AML-193 (cell line): ENCODE measurements at places on chromosomes 3 and 15.

GRCh38 chr3:46162975-46163555 lies 45.0 kb downstream of the CCR1 start:
- DNase-seq = no peak

DNA sequence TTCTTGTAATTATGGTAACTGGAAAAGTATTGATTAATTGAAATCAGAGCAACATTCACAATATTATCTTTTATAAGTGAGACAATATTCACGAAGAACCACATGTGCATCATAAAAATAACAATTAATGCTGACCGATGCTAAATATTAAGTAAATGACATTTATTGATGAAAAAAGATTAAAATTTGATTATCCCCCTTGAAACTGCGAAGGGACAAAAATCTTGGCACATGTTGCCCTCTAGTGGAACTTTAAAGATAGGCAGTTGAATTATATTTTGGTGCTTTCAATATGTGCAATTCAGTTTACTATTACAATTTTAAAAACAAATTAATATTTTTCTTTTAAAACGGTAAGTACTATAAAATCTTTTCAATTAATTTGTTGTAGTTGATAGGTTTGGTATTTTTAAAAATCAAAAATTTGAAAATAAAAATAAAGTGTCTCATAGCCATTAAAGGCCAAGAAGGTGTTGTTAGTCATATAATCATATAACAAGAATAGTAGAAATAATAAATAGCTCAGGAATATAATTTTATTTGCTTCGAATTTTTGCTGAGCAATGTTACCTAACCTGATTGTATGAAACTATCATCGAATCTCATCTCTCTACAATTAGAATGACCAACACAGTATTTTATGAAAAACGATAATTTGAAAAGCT lies 270.2 kb downstream of the ROBO1 start:
- DNase-seq = peak; percentile 46

DNA sequence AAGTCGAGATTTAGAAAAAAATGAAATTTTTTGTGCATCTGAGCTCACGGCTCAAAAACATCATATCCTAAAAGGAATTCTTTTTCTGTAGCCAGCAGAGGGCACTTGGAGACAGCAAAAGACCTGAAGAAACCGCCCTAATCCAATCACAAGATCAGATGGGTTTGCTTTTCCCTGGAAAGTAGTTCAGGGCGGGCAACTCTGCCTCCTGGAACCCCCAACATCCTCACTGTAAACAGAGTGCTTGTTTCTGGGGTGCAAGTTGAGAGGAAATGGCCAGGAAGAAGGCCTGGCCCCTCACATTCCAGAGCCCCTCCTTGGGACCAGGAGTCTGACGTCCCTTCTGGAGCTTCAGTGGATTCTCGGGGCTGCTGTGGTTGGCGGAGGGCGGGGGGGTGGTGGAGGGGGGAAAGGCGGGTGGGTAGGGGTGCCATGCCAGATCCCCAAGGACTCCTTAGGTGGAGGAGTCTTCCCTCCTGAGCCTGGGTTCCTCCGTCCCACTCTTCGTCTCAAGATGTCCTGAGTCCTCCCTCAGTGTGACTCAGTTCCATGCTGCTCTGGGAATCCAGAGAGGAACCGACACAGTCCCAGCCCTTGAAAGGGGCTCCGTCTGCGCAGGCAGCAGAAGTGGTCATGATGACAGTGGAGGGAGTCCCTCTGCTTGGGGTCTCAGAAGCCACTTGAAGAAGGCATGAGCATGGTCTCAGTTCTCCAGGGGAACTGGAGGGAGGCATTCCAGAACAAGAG lies 35.9 kb downstream of the CCK start:
- peak; percentile 37 for DNase-seq

GRCh38 chr3:14334936-14335335 lies 67.5 kb upstream of the SLC6A6 start:
- no peak for DNase-seq

DNA sequence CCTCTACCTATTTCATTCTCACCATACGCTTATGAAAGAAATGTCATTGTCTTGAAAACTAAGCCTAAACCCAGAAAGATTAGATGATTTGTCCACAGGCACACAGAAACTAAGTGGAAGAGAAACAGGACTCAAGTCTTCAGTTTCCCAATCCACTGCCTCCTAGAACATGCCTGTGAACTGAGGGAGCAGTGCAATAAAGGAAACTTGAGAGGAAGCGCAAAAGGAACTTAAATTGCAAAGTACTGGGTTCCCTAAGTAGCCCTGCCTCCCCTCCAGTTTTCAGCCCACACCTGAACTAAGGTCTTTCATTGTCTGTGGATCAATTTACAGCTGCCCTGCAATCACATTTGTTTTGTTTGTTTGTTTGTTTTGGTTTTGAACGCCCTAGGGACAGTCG lies 56.7 kb upstream of the TSEN2 start:
- DNase-seq = peak; percentile 39

DNA sequence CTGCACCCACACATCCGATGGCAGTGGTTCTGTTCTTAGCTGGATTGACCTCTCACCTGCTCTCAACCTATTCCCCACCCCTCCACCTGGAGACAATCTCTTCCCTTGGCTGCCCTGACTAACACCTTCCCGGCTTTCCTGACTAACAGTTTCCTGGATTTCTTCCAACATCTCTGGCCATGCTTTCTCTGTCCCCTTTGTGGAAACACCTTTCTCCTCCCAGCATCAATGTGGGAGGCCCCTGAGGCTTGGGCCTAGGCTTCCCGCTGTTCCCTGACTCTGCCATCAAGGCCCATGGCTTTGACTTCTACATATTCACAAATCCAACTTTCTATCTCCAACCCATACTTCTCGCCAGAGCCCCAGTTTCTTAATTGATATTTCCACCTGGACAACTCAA lies 142.8 kb upstream of the ATP2B2 start:
- DNase-seq = no peak

DNA sequence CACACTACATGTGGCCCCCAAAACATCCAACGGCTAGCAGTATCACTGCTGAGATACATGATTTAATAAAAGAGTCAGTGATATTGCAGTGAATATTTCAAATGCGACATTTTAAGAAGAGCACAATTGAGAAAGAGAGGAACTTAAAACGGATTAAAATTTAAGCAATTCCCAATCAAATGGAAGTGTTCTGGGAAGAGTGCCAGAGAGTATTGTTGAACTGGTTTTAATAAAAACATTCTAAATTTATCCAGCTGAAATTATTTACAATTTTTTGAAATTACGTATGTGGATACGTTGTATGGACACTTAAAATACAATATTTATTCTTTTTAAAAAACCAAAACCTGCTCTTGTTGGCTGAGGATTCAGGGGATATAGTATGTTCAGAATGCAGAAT lies 117.7 kb downstream of the C3orf38 start:
- DNase-seq = no peak

DNA sequence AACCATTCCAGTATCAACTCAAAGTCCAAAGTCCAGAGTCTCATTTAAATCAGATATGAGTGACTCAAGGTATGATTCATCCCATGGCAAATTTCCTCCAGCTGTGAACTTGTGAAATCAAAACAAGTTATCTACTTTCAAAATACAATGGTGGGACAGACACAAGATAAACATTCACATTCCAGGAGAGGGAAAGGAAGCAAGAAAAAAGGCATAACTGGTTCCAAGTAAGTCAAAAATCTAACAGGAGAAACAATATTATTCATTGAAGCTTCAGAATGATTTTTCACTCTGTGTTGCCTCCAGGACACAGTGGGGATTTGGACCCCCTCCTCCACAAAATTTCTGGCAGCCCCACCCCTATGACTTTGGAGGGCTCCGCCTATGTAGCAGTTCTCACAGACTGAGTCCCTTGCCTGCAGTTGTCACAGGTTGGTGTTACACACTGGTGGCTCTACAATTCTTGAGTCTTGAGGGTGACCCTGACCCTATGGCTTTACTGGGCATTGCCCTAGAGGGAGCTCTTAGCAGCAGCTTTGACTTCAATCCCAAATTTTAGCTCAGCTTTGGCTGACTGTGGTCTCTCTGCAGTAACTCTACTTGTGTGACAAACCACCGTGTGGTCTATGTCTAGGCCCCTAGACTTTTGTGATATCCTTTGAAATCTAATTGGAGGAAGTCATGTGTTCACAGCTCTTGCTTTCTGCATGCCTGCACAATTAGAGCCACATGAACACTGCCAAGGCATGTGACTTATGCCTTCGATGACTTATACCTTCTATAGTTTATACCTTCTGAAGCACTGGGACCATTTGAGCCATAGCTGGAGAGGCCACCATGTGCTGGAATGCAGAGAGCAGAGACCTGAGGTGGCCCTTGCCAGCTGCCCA lies 644.2 kb downstream of the GRM7 start:
- no peak for DNase-seq

GRCh38 chr3:55107187-55107586 lies 179.3 kb upstream of the LRTM1 start:
- no peak for DNase-seq

DNA sequence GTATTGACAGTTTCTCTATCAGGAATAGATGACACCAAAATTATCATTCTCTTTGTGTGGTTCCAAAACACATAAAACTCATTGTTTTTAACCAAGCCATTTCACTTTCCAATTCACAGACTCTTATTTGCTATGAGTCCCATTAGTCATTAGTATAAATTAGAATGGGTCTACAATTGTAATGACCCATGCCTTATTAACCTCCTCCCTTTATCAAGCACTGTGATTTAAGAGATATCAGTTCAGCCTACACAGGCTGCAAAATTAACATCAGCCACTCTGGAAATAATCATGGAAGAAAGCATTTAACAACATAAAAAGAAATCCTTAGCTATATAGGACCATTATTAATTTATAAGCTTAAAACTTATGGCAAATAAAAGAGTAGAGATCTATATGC lies 440.6 kb downstream of the GBE1 start:
- DNase-seq = no peak

GRCh38 chr3:135127946-135128470 lies 332.9 kb downstream of the EPHB1 start:
- no peak for DNase-seq

DNA sequence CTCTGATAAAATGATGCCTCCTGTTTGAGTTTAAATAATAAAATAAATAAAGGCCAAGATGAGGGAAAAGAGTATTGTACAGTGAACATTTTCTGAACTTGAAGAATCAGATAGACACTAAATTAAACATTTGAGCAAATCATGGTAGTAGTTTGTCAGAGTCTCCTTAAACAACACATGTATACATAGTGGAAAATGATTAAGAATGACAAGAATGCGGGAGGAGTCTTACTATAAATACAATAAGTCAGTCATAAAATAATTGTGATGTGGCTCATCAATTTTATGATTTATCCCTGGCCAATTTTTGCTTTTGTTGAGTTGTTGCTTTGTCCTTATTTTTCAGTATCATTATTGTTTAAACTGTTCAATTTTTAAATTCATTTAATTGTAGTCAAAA lies 158.0 kb upstream of the TMC3 start:
- DNase-seq = no peak

DNA sequence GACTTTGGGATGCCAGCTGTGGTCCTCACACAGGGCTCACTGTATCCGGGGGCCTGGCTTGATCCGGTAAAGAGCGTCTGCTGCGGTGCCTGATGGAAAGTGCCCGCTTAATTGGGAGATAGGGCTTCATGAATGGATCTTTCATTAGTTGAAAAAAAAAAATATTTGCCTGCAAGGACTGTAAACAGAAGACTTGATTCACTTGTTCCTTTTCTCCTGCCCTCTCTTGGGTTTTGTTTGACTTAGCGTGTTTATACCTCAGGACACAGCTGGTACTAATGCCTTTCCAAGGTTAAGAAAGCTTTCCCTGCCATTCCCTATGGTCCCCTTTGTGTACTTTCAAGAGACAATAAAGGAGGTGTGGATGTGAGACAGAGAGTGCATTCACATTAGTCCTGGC lies 493.3 kb downstream of the LPP start:
- no peak for DNase-seq

DNA sequence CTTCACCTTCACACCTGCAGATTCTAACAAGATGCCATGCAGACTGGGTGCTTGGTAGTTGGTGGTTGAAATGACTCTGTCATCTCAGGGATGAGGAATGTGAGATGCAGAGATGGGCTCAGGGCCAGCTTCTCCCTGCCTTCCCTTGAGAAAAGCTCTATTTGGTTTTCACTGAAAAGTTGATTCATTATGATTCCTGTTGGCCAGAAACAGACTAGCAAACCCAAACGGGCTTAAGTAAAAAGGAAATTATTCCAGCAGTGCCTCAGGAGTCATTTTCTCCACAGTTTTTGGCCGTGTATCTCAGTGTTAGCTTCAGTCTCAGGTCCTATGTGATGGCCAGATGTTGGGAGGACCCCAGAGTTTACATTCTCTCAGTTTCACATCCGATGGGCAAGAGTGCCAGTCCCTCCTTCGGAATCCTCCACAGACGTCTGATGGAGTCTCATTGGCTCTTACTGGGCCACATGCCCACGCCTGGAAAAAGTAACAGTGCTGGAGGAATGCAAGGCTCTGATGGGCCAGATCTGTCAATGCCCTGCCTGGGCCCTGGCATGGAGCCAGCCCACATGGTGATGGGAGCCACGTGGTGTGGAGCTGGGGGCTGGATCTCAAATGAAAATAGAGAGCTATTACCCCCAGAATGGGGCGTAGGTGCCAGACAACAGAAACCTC lies 22.3 kb upstream of the SACM1L start:
- no peak for DNase-seq

GRCh38 chr3:30630238-30631030 lies 24.0 kb downstream of the TGFBR2 start:
- DNase-seq = no peak
